ENCODE measurements at places on chromosomes 12 and 14. TPM values are rescaled to one million over a fixed set of nuclear protein-coding genes. Genes with fewer than 3 reads are reported as not detected.

Gene PROX2
- not detected for total RNA-seq

Gene SDS
- total RNA-seq: 4.3 TPM

Gene CLEC7A
- 27.7 TPM for total RNA-seq

Gene PLEKHG7
- not detected for total RNA-seq

Gene DTX1
- 69.9 TPM for total RNA-seq

Gene NRDE2
- 17.2 TPM for total RNA-seq

Gene CGRRF1
- total RNA-seq: 23.3 TPM

Gene DNAAF2
- total RNA-seq: 7.5 TPM

Gene C14orf180
- total RNA-seq: 25.5 TPM

Gene BHLHE41
- 21.0 TPM for total RNA-seq

Gene MON2
- total RNA-seq: 52.7 TPM

Gene WNT5B
- total RNA-seq: 2.3 TPM

Gene B4GALNT1
- total RNA-seq: 2.7 TPM

Gene MAPK1IP1L
- 89.6 TPM for total RNA-seq

Gene SERPINA9
- not detected for total RNA-seq

Gene BCL2L2
- total RNA-seq: 60.1 TPM

Gene ACOT6
- total RNA-seq: not detected

Gene IFI27
- total RNA-seq: 495 TPM

Gene SERPINA1
- total RNA-seq: 41.6 TPM

Gene GPR68
- total RNA-seq: 0.67 TPM

Gene MIPOL1
- total RNA-seq: 7.2 TPM

Gene C12orf54
- not detected for total RNA-seq

Gene ZNF385A
- total RNA-seq: 31.9 TPM

Gene CLEC6A
- not detected for total RNA-seq

Gene C12orf42
- not detected for total RNA-seq

Gene SRGAP1
- total RNA-seq: 20.5 TPM

Gene LDHB
- 900 TPM for total RNA-seq

Gene EIF4B
- total RNA-seq: 393 TPM

All from mesenteric fat pad (tissue), 1 donor.